ENCODE measurements at places on chromosomes 2 and 18.

GRCh38 chr2:3587432-3587831 is 7.5 kb upstream of the COLEC11 start:
- H3K4me3 ChIP-seq: no peak overlapping the region
- DNase-seq: no peak
- H3K27ac ChIP-seq: no peak overlapping the region
- no peaks in the 10 kb centered on the region for H3K4me1 ChIP-seq
- no peaks in the 10 kb centered on the region for H3K27me3 ChIP-seq

DNA sequence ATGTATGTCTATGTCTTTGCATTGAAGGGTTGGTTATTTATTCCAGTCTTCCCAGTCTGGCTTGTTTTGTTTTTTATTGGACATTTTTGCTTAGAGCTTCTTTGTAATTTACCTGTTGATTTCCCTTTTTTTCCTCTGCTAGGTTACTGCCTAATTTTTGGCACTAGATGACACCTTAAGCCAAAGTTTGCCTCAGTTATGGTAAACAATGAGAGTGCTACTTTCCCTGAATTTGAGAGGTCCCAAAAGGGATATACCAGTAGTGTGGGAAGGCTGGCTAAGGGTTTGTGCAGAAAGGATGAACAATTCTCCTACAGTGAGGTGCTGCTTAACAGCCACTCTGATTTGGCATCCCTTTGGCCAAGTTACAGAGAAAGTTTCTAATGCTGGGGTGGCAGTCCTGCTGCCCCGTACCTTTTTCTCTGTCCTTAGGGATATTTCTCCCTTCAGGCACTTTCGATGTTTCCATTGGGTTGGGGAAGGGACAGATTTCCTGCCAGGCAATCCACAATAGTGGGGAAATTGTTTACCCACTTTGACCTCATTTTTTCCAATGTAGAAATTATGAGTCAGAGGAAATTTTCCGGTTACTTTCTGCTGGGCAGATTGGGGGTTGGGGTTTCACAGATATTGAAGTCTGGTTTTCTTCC is 354.9 kb downstream of the PTPRM start:
- H3K36me3 ChIP-seq: no peaks in the 10 kb centered on the region
- H3K4me3 ChIP-seq: no peak overlapping the region
- no peaks in the 10 kb centered on the region for H3K27me3 ChIP-seq
- no peak for DNase-seq

DNA sequence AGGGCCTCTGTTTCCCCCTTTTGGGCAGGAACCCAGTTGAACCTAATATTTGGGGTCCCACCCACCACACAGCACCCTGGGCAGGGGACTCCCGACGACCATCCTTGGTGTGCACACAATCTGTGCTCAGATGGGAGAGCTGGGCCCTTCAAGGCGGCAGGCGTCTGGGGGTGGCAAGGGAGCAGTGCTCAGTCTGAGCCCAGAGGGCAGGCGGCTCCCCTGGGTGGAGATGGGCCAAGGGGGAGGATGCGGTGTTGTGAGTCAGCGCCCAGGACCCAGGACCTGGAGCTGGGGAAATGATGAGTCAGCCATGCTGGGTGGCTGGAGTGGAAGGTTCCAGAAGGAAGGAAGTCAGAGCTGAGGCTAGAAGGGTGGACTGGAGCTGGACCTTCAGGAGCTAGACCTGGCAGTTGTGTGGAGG is 3.8 kb downstream of the PROM2 start:
- no peaks in the 10 kb centered on the region for H3K27me3 ChIP-seq
- DNase-seq: no peak
- no peaks in the 10 kb centered on the region for H3K36me3 ChIP-seq
- peaks cover 18% of the 10 kb centered on the region for H3K4me1 ChIP-seq
- no peak overlapping the region for H3K27ac ChIP-seq
- H3K4me3 ChIP-seq: no peak overlapping the region

DNA sequence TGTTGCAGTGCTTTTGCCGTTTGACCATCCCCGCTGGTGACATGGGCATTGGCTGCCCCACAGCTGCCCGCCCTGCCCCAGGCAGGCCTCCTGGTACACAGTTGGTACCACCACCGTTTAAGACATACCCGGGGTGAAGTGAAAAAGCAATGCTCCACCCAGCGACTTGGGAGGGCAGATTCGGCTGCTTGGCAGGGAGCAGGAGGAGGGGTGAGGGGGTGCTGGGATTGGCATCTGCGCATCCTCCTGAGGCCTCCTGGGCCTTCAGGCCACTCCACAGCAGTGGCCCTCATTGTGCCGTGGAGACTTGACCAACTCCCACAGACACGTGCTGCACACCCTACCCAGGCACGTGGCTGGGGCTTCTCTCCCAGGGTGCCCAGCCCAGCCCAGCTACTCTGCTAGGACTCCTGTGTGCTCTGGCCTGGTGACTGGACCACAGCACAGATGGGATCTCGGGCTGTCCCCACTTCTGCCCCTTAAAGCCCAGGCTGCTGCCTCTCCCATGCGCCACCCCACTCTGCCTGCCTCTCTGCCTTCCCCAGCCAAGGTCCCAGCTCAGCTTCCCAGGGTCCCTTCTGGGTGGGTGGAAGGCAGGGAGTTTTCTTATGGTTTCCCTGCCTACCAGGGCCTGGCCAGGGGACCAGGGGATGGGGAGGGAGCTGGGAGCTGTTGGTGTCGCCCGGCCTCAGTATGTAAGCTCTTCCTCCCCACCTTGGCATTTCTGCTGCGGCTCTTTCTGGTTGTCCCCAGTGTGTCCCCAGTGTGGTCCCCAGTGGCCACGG is 157.0 kb upstream of the HS6ST1 start:
- no peak for DNase-seq
- peaks cover 2% of the 10 kb centered on the region for H3K4me1 ChIP-seq
- no peak overlapping the region for H3K4me3 ChIP-seq
- no peaks in the 10 kb centered on the region for H3K36me3 ChIP-seq

DNA sequence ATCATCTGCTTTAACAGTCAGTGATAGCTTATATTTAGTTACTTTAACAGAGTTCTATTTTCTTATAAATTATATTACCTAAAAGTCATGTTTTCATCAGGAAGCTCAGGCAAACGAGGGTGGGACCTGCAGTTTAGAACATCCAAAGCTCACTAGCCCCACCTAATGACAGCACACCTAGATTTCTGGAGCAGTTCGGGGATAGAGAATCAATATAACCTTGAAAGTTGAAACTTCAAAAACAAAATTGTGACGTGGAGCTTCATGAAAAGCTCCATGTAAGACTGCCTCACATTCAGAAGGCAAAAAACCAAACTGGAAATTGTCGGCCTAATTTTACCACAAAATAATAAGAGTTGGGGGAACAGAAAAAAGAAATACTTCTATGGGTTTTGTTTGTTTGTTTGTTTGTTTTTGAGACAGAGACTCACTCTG is 185.9 kb upstream of the CCDC150 start:
- H3K4me3 ChIP-seq: no peak overlapping the region
- no peak overlapping the region for H3K27ac ChIP-seq
- no peaks in the 10 kb centered on the region for H3K4me1 ChIP-seq
- no peaks in the 10 kb centered on the region for H3K27me3 ChIP-seq

All from iPS DF 6.9 (cell line).